ENCODE measurements at places on chromosomes 7 and 10.

DNA sequence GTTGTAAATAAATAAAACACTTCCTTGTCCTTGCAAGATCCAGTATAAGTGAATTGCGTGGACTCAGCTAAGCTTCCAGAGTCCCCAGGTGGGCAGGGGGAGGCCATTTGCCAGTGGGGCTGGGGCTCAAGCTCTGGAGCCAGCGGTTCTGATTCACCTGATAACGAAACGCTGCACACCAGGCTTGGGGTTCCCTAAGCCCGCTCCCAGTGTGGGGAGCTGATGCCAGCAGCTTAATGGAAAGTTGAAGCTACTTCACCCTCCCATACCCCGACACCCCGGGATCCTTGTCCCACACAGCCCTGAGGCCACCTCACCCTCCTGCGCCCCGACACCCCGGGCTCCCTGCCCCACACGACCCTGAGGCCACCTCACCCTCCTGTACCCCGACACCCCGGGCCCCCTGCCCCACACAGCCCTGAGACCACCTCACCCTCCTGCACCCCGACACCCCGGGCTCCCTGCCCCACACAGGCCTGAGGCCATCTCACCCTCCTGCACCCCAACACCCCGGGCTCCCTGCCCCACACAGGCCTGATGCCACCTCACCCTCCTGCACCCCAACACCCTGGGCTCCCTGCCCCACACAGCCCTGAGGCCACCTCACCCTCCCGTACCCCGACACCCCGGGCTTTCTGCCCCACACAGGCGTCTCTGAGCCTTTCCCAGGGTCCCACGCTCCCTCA, 30.8 kb downstream of the FKBP6 start:
- no peak for DNase-seq

DNA sequence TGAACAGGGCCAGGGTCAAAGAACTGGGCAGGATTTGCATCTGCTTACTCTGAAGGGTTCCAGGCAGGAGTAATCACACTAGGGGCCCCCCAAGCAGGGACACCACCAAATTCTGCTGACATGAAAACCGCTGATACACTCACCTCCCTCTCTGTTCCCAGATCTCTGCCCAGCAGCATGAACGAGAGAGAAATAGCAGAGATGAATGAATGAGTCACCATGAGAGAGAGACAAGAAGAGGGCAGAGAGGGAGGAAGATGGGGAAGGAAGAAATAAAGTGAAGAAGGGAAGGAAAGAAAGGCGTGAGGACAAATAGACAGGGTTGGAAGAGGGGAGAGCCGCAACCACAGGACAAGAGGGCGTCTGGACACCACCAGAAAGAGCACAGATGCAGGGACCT, 285.9 kb upstream of the NEBL start:
- no peak for DNase-seq

DNA sequence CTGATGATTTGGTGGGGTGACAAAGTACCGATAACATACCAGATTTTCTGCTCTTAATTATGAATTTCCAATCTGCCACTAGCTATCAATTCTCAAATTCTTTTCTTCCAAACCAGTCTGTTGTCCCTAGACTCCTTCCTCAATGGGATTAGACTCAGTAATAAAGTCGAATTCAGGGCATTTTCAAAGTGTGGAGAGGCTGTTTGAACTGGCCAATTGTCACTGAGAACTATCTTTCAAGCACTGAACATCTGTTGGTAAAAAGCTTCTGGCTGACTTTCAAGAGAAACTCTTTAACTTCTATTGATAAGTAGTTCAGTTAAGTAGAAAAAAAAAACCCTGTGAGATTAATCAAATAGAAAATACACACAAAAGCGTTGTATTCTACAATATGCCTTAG, 108.9 kb downstream of the SAMD9 start:
- DNase-seq = no peak

DNA sequence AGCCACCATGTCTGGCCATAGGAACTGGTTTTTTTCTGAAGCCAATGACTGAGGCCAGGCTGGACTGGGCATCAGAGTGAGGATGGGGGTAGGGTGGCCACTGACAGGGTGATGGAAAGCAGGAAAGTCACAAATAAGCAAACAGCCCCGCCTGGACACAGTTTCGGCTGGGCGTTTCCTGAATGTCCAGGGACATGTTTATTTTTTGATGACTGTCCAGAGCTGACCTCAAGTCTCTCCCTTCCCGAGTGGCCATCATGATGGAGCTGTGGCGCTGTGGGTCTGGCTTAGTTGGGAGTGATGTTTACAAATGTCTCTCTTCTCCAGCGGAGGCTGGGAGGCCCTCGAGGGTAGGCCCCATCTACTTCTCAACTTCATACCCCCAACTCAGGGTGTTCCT, 37.1 kb upstream of the COMTD1 start:
- DNase-seq = no peak

Data from stimulated activated CD8-positive, alpha-beta memory T cell treated with anti-CD3 and anti-CD28 coated beads, Interleukin-4, amount 100 ng/mL, for 1 hour (primary cell).